NCI-H2081 treated with DMSO at 0.1 percent for 48 hours (cell line): ENCODE measurements at places on chromosomes 2 and 18.

GRCh38 chr2:239824046-239824694 is 201.0 kb downstream of the NDUFA10 start:
- DNase-seq, result no peak

GRCh38 chr2:194465641-194466040 is 1191.4 kb upstream of the SLC39A10 start:
- DNase-seq, result no peak

GRCh38 chr2:215410932-215411285 is 25.0 kb downstream of the FN1 start:
- no peak for DNase-seq

- no peak for DNase-seq
Observed at GRCh38 chr2:127398239-127398590, 10.4 kb upstream of the MAP3K2 start.

DNA sequence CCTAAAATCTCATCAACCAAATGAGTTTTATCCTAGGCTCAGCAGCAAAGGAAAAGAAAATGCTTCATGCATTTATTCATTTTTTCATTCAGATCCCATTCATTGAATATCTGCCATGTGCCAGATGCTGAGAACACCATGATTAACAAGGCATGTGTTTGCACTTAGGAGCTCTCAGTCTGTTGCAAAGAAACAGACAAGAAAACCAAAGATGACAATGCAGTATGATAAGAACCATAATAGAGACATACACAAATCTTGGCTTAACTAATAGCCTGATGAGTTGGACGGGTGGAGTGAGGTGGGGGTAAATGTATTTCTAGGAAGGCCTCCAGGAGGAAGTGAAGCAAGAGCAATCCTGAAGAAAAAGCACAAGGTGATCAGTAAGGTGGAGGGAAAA is 177.8 kb upstream of the SCN7A start:
- no peak for DNase-seq
